Activated CD4-positive, alpha-beta memory T cell treated with anti-CD3 and anti-CD28 coated beads, Interleukin-2, amount 10 ng/mL, durations not matched to agents 7 days and 5 days (primary cell): ENCODE measurements at places on chromosomes 1 and 21. TPM values are rescaled to one million over a fixed set of nuclear protein-coding genes. Genes with fewer than 3 reads are reported as not detected.

The ATP6V1G3 gene
- not detected for total RNA-seq

The FCGR2B gene
- 0.25 TPM for total RNA-seq

The ADORA1 gene
- total RNA-seq = 0.40 TPM

The THEMIS2 gene
- total RNA-seq = 58.9 TPM

The C1orf21 gene
- 7.7 TPM for total RNA-seq

The RHD gene
- total RNA-seq = not detected

The RHBDL2 gene
- total RNA-seq = not detected

The MMEL1 gene
- 1.0 TPM for total RNA-seq

The ACTN2 gene
- not detected for total RNA-seq

The ESRRG gene
- total RNA-seq = not detected

The GPR25 gene
- total RNA-seq = 0.25 TPM

The EPS15 gene
- total RNA-seq = 71.8 TPM
